ENCODE measurements at places on chromosomes 11 and 22. TPM values are rescaled to one million over a fixed set of nuclear protein-coding genes. Genes with fewer than 3 reads are reported as not detected.

The YPEL4 gene
- total RNA-seq, result 0.26 TPM

The FOXR1 gene
- not detected for total RNA-seq

The PDXP gene
- 2.2 TPM for total RNA-seq

The CSTPP1 gene
- total RNA-seq, result 9.1 TPM

The FAM227A gene
- 0.26 TPM for total RNA-seq
